ENCODE measurements at places on chromosomes 5 and 9. TPM values are rescaled to one million over a fixed set of nuclear protein-coding genes. Genes with fewer than 3 reads are reported as not detected.
A peak's percentile ranks its signal among the peaks of the same experiment; 100 is the strongest.

The ALG2 gene
- 47.4 TPM for total RNA-seq

The SOWAHA gene
- 0.19 TPM for total RNA-seq

The VCAN gene
- 159 TPM for total RNA-seq

The NME5 gene
- 0.24 TPM for total RNA-seq

The HMCN2 gene
- 0.13 TPM for total RNA-seq

The SMIM33 gene
- not detected for total RNA-seq

The SVEP1 gene
- 3.7 TPM for total RNA-seq

The F12 gene
- total RNA-seq: 0.69 TPM

The COL23A1 gene
- 0.80 TPM for total RNA-seq

The IL3 gene
- not detected for total RNA-seq

The PNPLA7 gene
- total RNA-seq: 5.3 TPM

DNA sequence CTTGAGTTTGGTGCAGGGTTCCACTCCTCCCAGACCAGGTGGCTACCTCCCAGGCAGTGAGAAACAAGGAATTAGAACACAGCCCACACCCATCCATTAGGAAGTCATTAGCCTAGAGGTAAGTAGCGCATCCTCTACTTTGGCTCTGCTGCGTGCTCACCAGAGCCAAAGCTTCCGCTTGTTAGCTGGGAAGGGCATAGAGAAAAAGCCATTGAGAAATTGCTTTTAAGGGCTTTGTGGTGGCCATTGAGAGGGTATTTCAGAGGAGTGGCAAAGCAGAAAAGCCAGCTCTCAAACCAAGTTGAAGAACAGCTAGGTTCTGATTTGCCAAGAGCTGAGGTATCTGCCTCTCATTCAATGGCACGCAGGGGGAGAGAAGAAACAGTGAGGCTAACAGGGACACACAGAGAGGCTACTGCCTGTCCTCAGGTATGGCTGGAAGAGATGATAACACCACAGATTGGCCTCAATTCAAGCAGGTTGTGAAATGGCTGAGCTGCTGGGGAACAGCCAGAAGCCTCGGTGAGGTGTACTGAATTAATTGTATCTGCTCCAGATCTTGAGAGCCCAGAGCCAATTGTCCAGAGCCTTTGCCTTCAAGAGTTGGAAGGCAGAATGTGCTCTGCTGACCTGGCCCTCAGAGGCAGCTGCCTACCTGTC is 119.4 kb downstream of the NTRK2 start:
- H3K4me1 ChIP-seq: no peaks in the 10 kb centered on the region
- DNase-seq: no peak
- H3K27me3 ChIP-seq: no peaks in the 10 kb centered on the region
- no peak overlapping the region for H3K4me3 ChIP-seq
- no peaks in the 10 kb centered on the region for H3K36me3 ChIP-seq

DNA sequence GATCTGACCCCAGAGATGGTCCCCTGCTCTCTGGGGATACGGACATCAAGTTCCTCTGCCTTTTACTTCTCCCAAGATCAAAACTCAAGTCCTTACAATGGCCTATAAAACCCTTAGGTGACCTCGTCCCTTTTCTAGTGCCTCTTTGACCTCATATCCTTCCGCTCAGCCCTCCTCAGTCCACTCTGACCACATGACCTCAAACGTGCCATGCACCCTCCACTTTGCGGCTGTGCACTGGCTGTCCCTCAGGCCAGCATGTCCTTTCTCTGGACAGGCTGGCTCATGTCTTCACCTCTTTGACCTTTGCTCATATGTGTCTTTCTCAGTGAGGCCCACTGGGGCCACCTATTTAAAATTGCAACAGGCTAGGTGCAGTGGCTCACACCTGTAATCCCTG is 14.7 kb downstream of the TRMO start:
- no peak for DNase-seq
- H3K36me3 ChIP-seq: no peaks in the 10 kb centered on the region
- peaks cover 23% of the 10 kb centered on the region for H3K4me1 ChIP-seq
- no peaks in the 10 kb centered on the region for H3K27me3 ChIP-seq
- no peak overlapping the region for H3K4me3 ChIP-seq

DNA sequence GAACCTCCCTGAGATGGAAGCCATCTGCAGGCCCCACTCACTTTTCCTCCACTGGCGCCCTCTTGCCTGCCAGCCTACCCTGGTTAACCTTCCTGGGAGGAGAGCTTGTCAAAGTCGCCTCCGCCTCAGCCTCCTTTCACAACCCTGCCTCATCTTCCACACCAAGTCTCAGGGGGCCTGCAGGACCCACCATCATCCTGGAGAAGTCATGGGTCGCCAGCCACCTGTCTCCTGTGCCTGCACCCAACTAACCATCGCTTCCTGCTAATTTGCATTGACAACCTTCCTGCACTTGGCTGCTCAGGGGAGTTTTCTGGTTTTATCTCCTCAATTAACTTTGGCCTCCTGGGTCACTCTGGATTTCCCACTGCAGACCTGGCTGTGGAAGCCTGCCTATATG is 52.8 kb upstream of the GRHPR start:
- no peaks in the 10 kb centered on the region for H3K27me3 ChIP-seq
- H3K4me1 ChIP-seq: no peaks in the 10 kb centered on the region
- no peaks in the 10 kb centered on the region for H3K36me3 ChIP-seq
- H3K27ac ChIP-seq: no peak overlapping the region

GRCh38 chr9:92707530-92707929 is 37.6 kb upstream of the IPPK start:
- H3K4me3 ChIP-seq: no peak overlapping the region
- H3K36me3 ChIP-seq: peaks cover 5% of the 10 kb centered on the region
- no peak for DNase-seq
- no peaks in the 10 kb centered on the region for H3K4me1 ChIP-seq

DNA sequence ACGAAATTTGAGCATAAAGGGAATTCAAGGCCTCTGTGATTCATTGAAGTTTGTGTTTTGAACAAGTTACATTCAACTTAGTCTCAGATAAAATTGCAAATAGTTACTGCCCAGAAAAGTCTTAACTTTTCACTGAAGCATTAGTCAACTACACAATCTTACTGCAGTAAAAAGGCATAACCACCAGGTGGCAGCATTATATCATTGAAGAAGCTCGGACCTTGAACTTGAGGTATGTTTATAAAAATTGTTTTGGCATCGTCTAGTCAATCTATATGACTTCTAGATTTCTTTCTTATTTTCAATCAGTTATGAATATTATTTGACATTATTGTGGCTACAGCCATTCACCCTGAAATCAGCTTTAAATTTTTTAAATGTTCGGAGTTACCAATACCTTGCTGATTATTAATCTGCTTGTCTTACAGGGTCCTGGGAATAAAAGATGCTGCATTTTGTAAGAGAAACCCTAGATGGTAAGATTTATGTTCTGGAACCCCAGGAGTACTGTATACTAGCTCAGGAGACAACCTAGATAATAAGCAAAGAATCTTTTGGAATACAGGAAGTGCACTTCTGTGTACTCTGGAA is 83.9 kb upstream of the GRAMD2B start:
- H3K4me3 ChIP-seq: no peak overlapping the region
- no peaks in the 10 kb centered on the region for H3K36me3 ChIP-seq
- DNase-seq: peak; percentile 52
- H3K27me3 ChIP-seq: no peaks in the 10 kb centered on the region
- H3K27ac ChIP-seq: no peak overlapping the region

- no peak for DNase-seq
- no peaks in the 10 kb centered on the region for H3K4me1 ChIP-seq
- no peaks in the 10 kb centered on the region for H3K27me3 ChIP-seq
- no peaks in the 10 kb centered on the region for H3K36me3 ChIP-seq
- no peak overlapping the region for H3K4me3 ChIP-seq
- H3K27ac ChIP-seq: no peak overlapping the region
Observed at GRCh38 chr5:160629003-160629402, 207.3 kb downstream of the PTTG1 start.

DNA sequence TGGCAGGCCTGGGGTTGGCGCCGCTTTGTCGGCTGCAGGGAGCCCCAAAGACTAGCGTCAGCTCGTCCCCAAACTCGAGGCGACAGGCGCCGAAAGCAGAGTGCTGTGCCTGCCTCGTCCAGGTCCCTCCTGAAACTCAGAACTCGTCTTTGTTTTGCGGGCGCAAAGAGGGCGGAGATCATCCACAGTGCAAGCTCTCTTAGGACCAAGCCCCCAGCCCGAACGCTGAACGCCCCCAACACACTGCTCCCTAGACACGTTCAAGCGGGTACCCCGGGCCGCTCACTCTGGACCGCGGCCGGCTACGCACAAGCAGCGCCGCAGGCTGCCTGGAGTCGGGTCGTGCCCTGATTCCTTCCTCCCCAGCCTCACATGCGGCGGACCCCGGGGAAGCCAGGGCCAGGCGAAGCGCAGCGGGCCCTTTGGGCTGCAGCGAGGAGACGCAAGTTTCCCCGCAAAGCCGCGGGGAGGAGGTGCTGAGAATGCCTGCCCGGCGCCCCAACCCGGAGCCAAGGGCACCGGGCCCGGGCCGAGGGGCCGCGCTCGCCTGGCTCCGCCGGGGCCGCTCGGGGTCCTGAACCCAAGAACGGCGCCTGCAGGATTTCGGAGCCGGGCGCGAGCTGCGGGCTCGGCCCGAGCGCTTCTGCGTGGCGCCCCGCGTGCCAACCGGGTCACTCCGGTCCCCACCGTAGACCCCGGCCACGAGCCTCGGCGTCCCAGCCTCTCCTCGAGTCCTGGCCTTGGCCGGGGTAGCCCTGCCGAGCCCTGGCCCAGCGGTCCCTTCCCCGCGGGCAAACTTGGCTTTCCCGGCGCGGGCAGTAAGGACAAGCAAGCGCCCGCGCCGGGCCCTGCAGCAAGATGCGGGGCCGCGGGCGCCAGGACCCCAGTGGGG is 738 bp downstream of the FSTL4 start:
- H3K4me3 ChIP-seq: no peak overlapping the region
- H3K27ac ChIP-seq: no peak overlapping the region
- peak; percentile 24 for DNase-seq
- H3K36me3 ChIP-seq: no peaks in the 10 kb centered on the region
- H3K27me3 ChIP-seq: peaks cover 24% of the 10 kb centered on the region

GRCh38 chr5:159231167-159231566 is 21.8 kb upstream of the RNF145 start:
- no peak for DNase-seq
- H3K4me1 ChIP-seq: no peaks in the 10 kb centered on the region
- H3K36me3 ChIP-seq: no peaks in the 10 kb centered on the region
- no peak overlapping the region for H3K27ac ChIP-seq
- H3K27me3 ChIP-seq: no peaks in the 10 kb centered on the region

DNA sequence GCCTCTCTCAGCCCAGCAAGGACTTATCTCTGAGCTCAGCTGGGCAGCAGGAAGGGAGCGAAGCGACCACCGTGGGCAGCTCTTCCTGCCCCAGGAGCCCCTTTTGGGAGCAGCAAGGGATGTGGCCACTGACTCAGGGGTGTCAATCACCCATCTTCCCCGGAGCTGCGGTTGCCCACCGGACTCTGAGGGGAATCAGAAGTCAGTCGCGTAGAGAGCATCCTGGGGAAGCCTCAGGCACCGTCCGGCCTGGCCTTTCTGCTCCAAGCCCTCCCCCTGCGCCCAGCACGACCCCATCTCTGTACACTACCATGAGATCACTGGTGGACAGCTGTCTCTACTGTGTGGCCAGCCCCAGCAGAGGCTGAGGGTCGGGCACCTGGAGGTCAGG is 24.6 kb downstream of the GFI1B start:
- peaks cover 15% of the 10 kb centered on the region for H3K27me3 ChIP-seq
- H3K36me3 ChIP-seq: no peaks in the 10 kb centered on the region
- DNase-seq: no peak
- H3K4me3 ChIP-seq: no peak overlapping the region

DNA sequence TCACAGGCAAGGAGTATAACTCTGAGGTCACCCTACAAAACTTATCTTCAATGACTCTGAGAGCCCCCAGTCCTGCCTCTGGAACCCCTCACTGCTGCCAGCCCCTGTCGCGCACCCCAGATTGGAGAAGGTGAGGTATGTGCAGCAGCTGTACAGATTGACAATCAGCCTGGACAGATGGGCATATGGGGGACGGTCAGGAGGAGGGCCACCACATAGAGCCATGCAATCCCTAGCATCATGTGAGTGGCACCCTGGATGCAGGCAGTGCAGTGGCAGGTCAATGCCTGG is 90.1 kb downstream of the LMX1B start:
- no peaks in the 10 kb centered on the region for H3K36me3 ChIP-seq
- H3K4me3 ChIP-seq: no peak overlapping the region
- H3K27me3 ChIP-seq: peaks cover 9% of the 10 kb centered on the region

DNA sequence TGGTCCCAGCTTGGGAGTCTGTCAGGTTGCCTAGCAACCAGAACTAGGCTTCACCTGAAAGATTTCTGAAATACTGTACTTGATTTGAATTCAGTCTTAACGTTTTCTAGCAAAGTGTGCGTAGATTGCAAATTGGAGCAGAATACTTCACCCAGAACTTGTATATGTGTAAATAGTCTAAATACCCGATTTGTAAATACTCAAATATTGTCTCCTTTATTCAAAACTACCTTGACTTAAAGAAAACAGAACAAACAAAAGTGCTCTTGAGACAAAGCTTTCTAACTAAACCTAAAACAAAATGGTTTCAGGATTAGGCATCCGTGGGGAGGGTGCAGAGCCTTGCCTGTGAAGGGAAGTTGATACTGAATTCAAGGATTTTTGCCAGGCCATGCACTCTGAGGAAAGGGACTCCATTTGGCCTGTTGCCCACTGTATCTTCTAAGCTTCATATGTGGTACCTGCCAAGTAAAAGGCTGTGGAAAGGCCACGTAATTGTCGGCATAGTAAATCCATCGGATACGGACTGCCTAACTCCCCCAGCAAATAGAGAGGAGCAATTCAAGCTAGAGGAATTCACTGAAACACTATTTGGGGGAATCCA is 744 bp upstream of the HMGCS1 start:
- no peak for DNase-seq
- H3K27me3 ChIP-seq: no peaks in the 10 kb centered on the region
- peak overlapping the region; percentile 96 for H3K27ac ChIP-seq
- peaks cover 39% of the 10 kb centered on the region for H3K4me1 ChIP-seq

GRCh38 chr9:131635285-131635684 is 90.0 kb downstream of the PRRT1B start:
- H3K36me3 ChIP-seq: peaks cover 11% of the 10 kb centered on the region
- DNase-seq: peak; percentile 95
- H3K27ac ChIP-seq: peak overlapping the region; percentile 92
- H3K4me1 ChIP-seq: peaks cover 6% of the 10 kb centered on the region
- H3K27me3 ChIP-seq: no peaks in the 10 kb centered on the region

GRCh38 chr5:176619203-176619568 is 9.2 kb upstream of the GPRIN1 start:
- DNase-seq: peak; percentile 86
- H3K4me1 ChIP-seq: no peaks in the 10 kb centered on the region
- no peak overlapping the region for H3K4me3 ChIP-seq

- H3K27ac ChIP-seq: no peak overlapping the region
- H3K27me3 ChIP-seq: no peaks in the 10 kb centered on the region
- H3K4me1 ChIP-seq: no peaks in the 10 kb centered on the region
Observed at GRCh38 chr9:124306098-124306735, 48.5 kb downstream of the NEK6 start.
